ENCODE measurements at places on chromosomes 12 and 14.
A peak's percentile ranks its signal among the peaks of the same experiment; 100 is the strongest.

DNA sequence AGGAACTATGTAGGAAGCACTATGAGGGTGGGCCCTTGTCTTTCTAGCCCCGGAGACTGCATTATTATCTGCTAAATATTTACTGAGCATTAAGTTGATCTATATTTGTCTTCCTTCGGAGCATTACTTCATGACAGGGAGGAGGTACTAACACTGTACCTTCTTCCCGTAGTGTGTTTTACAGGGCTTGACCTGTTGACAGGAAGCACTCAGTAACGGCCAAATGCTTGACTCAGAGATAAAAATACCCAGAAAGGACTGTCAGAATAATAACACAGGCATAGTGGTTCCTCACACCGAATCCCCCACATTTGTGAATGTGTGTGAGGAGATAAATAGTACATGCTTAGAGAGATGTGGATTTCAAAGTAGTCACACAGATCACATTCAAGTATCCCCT is 466.6 kb downstream of the EGLN3 start:
- peak; percentile 55 for DNase-seq

GRCh38 chr12:125406131-125406530 is 340.9 kb downstream of the AACS start:
- no peak for DNase-seq

DNA sequence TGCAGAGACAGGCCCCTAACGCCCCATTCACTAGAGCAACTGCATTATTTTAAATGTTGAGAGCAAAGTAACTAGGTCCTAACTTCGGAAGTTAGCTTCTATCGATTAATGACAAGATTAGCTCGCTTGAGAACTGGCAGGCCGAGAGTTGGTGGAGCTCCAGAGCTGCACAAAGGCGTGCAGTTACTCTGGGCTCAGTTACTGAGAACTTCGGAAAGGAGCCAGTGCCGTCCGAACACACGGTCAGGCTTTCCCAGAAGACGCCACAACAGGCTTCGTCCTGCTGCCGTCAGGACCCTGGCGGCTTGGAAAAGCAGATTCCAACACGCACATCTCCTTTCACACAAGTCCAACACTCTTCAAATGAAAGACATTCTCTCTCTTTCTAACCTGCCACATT is 45.4 kb upstream of the TESC start:
- no peak for DNase-seq

DNA sequence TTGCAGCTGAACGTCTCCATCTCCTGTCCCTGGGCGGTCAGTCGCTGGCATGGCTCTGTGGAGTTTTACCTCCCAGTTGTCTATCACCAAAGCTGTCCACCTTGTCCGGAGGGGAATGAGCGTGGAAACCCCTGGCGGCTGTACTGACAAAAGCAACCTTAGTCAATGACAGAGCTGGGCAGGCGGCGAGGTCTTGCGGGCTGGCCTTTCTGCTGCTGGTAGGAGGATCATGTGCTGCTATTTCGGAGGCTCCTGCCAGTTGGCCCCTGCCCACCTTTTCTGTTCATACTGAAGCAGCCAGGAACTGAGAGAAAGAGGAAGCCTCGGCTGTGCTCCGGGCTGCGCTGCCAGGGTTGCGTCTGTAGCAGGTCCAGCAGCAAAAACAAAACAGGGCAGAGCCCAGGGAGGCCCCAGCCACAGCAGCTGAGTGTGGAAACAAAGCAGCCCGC is 57.7 kb downstream of the HMGA2 start:
- peak; percentile 83 for DNase-seq

DNA sequence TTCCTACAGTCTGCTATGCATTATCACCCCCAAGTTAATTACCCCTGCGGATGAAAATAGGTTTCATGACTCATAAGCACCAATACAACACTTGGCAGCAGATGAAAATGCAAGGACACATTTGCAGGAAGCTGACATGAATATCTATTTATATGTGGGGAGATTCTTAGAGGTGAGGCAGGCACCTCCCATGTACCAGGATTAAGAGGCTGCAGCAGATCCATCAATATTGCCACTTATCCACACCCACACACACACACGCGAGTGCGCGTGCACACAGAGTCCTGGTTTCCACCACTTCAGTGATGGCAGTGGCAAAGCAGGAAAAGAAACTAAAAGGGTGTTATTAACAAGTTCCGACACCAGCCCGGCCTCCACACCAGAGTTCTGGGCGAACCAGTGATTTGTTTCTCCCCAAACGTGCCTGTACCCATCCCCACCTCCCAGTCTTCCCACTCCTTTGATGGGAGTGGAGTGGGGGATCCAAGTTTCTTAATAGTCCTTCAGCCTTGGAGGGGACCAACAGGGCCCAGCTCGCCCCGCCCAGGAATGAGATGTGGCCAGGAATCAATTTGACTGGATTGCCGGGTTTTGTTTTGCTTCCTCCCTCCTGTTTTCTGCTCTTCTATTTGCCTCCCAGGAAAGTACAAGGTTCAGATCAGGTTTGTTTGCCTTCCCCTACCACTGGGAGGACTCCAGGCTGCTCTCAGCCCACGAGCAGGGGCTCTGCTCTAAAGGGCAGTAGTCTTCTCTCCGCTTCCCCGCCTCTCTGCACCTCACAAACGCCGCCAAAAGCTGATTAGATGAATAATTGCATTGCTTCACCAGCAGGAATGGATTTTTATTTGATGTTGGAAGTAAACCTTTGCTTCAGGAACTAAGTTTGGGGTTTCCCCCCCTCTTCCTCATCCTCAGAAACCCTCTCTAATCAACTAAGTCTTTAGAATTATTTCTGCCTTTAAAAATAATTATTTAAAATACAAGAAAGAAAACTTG is 5.2 kb downstream of the IRF2BPL start:
- DNase-seq = peak; percentile 63

DNA sequence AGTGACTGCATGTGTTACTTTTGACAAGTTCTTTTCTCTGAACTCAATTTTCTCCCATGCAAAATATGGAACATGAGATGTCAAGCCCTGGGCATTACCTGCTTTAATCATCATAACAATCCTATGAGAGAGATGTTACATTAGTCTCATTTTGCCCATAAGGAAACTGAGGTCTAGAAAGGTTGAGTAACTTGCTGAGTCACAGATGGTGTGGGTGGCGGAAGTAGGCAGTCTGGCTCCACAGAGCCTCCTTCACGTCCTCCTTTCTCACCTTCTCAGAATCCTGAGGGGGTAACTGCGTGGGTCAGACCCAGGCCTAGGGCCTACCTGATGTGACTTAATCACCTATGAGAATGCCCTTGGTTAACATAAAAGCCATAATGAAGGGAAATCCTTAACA is 50.7 kb downstream of the TMTC1 start:
- DNase-seq = no peak

DNA sequence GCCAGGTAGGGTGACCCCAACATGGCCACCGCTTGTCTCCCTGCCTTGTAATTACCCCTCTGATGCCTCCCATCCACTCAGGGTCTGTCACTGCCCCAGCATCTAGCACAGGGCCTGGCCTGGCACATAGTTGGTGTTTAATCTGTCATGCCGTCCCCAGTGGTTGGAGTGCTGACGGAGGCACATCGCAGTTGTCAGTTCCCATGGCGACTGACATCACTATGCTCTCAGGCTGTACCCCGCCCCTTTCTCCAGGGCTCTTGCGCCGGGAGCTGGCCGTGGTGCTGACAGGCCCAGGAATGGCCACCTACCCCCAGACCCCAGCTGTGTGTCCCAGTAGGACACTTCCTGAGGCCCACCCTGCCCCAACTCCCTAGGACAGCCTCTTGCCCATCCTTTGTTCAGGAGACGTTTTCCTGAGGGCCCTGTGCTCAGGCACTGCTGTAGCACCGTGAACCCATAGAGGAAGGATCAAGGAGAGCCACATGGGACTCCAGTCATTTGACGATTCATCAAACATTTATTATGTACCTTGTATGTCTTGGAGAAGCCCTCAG is 23.0 kb downstream of the FAM222A start:
- DNase-seq = peak; percentile 69

GRCh38 chr12:12439636-12440035 is 82.8 kb downstream of the BORCS5 start:
- DNase-seq = peak; percentile 93

GRCh38 chr12:91384366-91384765 is 201.7 kb upstream of the DCN start:
- DNase-seq = no peak

DNA sequence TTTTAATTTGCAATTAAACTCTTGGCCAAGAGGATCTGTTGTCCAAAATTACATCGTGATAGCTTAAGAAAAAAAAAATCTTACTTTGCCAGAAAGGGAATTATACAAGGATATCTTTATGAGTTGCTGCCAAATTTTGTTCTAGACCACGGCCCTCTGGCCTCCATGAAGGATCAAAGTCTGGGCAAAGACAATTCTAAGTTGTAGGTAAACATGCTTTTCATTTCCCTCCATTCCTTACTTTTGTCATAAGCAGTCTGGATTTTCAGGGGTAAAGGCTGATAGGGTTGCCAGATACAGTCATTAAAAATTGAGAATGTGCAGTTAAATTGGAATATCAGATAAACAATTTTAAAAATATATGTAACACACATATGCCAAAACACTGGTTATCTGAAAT is 135.1 kb downstream of the MON2 start:
- DNase-seq = no peak

DNA sequence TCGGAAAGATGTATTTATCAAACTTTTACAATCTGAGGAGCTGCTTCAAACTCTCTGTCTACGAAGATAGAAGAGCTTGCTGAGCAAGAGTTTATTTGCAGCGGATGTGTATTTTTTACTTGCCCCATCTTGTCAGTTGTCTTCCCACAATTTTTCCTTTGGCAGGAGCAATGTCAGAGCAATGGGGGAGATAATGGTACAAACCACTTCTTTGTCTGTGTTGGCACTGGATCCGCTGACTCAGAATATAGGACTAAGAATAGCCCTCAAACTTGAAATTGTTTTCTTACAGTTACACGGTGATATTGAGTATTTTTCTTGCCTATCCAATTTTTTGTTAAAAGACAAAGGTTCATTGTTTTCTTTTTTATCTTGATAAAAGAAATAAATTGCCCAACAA is 27.6 kb downstream of the HELB start:
- DNase-seq = peak; percentile 6

GRCh38 chr12:49545815-49546214 is 7.0 kb downstream of the KCNH3 start:
- no peak for DNase-seq

DNA sequence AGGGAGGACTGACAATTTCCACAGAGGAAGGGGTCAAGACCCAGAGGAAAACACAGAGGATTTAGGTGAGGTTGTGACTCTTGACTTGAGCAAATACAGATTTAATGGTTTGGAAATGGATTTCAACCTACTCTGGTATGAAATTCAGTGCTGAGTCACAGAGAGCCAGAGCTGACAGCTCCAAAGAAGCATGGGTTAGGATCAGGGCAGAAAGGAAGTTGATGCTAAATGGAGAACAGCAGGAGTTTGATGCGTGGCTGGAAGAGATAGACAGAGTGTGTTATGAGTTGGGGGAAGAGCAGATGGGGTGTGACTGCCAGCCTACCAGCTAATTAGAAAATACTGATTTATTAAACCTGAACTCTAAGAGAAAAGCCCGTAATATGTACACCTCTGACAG is 272.6 kb downstream of the FOXG1 start:
- DNase-seq = peak; percentile 48

GRCh38 chr12:108335349-108336119 is 3.6 kb downstream of the CMKLR1 start:
- no peak for DNase-seq

GRCh38 chr14:68286667-68287066 is 467.1 kb downstream of the RAD51B start:
- no peak for DNase-seq

- no peak for DNase-seq
Observed at GRCh38 chr14:63436286-63437098, 106.7 kb downstream of the PPP2R5E start.

- no peak for DNase-seq
Observed at GRCh38 chr12:69064734-69065443, 131.9 kb upstream of the CPM start.

- DNase-seq = no peak
Observed at GRCh38 chr12:11555743-11556625, 93.5 kb upstream of the ETV6 start.

DNA sequence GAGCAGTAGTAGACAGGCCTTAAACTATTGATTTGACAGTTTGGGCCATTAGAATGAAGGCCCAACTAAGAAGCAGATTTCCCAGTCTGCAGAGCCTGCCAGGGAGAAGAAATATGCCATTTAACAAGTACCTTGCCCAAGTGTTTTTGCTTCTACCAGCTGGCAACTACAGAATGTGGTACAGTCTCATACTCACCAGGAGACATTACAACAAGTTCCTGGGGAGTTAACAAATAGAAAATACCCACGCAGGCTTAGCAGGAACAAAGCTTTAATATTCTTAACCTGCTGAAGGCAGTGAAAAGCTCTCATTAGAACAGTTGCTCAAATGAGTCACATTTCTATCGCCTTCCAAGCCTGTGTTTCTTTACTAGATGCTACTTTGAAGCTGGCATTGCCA is 241.0 kb downstream of the TMEM117 start:
- no peak for DNase-seq

All from choroid plexus epithelial cell (primary cell).